ENCODE measurements at places on chromosomes 11 and 22. TPM values are rescaled to one million over a fixed set of nuclear protein-coding genes. Genes with fewer than 3 reads are reported as not detected.

DNA sequence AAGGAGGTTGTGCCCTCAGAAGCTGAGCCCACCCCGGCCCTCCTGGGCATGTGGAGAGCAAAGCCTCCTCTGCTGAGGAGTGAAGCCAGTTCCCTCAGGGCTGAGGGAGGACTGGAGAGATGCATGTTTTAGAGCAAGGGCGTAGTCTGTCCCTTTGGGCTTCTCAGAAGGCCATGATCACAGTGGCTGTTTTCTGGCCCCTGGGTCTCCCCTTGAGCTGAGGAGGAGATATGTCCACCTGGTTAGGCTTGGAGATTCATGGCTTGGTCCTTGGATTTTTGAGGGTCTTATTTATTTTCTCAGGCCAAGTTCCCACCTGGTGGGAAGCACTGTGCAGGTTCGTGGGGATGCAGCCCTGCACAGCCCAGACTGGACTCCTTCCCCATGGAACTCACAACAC lies 46.5 kb upstream of the THY1 start:
- DNase-seq, result peak; percentile 46

Gene MUC6
- not detected for total RNA-seq

GRCh38 chr22:24230911-24231656 lies 13.8 kb downstream of the GGT5 start:
- no peak for DNase-seq

DNA sequence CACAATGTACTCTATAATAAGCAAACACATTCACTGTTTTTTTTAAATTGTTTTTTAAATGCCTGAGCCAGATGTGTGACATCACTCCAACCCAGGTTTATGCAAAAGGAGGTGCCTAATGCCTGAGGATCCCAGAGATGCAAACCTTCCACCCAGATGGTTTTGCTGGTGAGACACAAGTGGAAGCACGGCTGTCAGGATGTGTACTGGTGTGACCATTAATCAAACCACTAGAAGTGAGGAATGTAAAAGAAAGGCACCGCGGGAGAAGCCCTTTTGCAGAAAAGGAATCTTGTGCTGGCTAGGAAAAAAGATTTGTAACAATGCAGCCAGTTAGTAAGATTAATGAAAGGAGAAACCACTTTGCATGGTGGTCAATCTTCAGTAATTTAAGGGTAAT lies 407.4 kb downstream of the LARGE1 start:
- no peak for DNase-seq

Gene OR8G5
- not detected for total RNA-seq

DNA sequence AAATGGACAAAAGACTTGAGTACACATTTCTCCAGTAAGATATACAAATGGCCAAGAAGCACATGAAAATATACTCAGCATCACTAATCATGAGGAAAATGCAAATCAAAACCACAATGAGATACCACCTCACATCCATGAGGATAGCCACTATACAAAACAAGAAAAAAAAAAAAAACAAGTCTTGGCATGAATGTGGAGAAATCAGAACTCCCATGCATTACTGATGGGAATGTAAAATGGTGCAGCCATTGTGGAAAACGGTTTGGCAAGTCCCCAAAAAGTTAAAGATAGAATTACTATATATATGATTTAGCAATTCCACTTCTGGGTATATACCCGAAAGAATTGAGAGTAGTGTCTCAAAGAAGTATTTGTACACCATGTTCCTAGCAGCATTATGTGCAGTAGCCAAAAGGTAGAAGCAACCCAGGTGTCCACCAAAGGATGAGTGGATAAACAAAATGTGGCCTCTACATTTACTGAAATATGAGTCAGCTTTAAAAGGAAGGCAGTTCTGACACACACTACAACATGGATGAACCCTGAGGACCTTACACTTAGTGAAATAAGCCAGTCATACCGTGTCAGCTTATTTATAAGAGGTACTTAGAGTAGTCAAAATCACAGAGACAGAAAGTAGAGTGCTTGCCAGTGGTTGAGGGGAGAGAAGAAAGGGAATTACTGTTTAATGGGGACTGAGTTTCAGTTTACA lies 146.3 kb downstream of the WNT7B start:
- no peak for DNase-seq

Gene OOSP2
- total RNA-seq, result not detected

DNA sequence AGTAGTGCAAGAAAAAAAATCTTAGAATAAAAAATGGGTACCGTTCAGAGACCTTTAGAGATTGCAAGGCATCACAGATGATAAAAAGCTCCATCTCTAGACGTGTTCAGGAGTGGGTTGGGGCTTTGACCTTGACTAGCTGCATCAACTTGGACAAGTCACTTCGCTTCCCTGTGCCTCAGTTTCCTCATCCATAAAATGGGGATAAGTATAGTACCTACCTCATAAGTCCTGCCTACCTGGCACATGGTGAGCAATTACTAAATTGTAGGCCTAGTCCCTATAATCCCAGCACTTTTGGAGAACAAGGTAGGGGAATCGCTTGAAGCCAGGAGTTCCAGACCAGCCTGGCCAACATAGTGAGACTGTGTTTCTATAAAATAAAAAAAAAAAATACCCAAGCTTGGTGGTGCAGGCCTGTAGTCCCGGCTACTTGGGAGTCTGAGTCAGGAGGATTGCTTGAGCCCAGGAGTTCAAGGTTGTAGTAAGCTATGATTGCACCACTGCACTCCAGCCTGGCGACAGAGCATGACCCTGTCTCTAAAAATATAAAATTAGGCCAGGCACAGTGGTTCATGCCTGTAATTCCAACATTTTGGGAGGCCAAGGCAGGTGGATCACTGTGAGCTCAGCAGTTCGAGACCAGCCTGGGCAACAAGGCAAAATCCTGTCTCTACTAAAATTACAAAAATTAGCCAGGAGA lies 6.0 kb upstream of the F2 start:
- no peak for DNase-seq

Gene MEI1
- total RNA-seq, result 15.5 TPM

Gene CHRNA10
- total RNA-seq, result not detected

DNA sequence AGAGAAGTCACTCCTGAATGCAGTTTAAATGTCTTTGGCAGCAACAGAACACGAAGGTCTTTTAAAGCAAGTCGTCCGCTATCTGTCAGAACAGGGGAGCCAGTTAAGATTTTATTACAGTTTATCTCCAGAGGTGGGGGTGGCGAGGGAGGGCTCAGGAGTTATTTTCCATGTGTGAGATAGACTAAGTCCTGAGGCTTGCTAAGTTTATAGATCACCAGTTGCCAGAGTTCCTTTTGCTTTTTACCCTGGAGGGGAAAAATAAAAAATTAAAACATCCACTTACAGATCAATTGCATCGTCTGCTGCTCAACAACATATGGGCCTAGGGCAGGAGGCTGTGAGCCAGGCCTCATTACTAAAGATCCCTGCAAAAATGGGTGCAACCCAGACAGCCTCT lies 90.7 kb downstream of the SNX19 start:
- DNase-seq, result no peak
